ENCODE measurements at places on chromosomes 6 and 20.
A peak's percentile ranks its signal among the peaks of the same experiment; 100 is the strongest.

DNA sequence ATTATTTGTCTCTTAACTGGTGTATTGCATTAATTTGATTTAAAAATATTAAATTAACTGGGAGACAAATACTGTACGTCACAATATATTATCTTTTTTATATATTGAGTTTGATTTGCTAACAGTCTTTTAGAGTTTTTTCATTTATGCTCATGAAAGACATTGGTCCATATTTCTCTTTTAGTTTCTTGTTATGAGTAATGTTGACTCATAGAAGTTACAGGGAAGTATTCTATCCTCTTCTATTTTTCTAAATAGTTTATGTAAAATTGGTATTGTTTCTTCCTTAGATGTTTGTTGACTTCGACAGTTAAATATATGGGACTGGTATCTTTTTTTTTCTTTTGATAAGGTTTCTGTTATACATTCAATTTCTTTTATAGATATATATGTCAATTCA, 1115.6 kb upstream of the CITED2 start:
- DNase-seq = no peak

DNA sequence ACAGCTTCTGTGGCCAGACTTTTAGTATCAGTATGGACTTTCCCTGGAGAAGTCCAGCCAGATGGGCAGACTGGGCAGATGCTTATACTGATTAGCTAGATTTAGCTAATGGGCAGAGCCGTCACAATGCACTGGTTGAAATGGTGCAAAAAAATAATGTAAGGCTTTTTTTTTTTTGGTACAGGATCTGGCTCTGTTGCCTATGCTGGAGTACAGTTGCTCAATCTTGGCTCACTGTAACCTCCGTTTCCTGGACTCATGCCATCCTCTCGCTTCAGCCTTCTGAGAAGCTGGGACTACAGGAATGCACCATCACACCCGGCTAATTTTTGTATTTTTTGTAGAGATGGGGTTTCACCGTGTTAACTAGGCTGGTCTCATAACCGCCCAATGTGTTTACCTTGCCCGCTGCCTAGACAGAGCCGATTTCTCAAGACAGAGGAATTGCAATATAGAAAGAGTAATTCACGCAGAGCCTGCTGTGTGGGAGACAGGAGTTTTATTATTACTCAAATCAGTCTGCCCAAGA, 16.4 kb upstream of the KIFC1 start:
- peak; percentile 64 for DNase-seq

DNA sequence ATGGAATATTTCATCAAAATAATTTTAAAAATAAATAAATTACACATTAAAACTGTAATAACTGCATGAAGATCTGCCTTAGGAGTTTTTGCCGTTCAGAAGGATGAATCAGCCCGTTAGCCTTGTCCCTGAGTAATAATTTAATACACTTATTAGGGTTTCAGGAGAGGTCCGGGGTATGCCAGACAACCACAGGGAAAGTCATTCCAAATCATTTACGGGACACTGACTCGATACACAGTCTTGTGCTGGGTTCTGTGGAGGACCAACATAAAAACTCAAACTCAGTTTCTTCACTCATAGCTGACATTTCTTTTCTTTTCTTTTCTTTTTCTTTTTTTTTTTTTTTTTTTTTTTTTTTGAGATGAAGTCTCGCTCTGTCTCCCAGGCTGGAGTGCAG, 735 bp upstream of the LY6G6F start:
- no peak for DNase-seq

DNA sequence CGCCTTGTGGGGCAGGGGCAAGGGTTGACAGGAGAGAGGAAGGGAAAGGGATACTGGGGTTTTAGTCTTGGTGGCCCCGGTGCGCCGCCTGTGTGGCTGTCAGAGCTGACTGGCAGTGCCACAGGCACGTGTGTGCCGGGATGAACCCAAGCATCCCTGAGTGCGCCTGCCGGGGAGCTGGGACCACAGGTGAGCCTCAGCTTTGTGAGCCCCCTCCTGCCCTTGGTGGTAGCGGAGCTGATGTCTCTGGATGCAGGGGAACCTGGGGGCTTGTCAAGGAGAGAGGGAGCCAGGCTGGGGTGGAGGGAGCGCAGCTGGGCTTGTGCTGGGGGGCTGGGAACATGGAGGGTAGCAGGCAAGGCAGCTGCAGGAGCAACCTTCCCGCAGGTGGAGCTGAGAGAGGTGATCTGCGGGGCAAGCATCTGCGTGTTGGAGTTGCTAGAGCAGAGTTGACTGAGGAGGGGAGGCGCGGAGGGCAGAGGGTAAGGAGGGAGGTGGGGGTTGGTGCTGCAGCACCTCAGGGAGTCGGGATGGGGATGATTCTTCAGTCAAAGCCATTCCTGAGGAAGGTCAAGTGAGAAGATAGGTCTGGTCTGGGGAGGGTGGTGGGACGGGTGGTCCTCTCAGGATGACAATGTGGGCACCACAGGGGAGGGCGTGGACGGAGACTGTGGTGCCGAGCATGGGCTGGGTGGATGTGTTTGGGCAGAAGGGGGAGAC, 28.1 kb downstream of the PYGB start:
- DNase-seq = no peak

DNA sequence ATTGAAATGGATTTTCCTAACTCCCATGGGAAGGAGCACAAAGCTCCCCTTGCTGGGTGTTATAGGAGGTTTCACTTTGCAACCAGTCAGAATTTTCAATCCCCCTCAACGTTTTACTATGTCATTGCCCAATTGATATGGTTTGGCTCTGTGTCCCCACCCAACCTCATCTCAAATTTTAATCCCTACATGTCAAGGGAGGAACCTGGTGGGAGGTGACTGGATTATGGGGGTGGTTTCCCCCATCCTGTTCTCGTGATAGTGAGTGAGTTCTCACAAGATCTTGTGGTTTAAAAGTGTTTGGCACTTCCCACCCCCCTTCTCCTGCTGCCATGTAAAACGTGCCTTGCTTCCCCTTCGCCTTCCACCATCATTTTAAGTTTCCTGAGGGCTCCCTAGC, 62.9 kb downstream of the ZMYND8 start:
- no peak for DNase-seq

DNA sequence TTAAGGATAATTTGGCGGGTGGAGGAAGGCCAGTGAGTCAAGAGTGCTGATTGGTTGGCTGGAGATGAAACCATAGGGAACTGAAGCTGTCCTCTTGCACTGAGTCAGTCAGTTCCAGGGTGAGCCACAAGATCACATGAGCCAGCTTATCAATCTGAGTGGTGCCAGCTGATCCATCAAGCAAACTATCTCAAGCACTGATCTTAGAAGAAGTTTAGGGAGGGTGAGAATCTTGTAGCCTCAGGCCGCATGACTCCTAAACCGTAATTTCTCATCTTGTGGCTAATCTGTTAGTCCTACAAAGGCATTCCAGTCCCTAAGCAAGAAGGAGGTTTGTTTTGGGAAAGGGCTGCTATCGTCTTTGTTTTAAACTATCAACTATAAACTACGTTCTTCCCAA, 954.3 kb downstream of the KIF16B start:
- DNase-seq = no peak

GRCh38 chr6:113994934-113995342, 24.0 kb upstream of the HDAC2 start:
- DNase-seq = peak; percentile 96

- DNase-seq = no peak
Observed at GRCh38 chr6:6834356-6835222, 246.1 kb downstream of the LY86 start.

DNA sequence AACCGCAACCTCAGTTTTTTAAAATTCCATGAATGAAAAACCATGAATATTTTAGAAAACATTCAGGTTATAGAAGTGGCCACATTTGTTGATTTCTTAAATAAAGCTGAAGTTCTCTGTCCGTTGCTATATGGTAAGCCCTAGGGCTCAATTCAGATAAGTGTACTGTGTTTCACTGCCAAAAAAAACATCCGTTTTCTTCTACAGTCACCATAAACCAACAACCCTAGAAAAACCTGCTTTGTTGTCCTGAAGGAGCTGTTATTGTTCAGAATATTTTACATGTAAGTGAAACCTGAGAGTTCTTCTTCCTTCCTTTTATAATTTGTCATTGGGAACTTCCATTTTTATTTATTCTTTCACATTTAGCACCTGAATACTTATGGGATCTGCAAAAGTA, 274.1 kb downstream of the TFAP2A start:
- DNase-seq = no peak

DNA sequence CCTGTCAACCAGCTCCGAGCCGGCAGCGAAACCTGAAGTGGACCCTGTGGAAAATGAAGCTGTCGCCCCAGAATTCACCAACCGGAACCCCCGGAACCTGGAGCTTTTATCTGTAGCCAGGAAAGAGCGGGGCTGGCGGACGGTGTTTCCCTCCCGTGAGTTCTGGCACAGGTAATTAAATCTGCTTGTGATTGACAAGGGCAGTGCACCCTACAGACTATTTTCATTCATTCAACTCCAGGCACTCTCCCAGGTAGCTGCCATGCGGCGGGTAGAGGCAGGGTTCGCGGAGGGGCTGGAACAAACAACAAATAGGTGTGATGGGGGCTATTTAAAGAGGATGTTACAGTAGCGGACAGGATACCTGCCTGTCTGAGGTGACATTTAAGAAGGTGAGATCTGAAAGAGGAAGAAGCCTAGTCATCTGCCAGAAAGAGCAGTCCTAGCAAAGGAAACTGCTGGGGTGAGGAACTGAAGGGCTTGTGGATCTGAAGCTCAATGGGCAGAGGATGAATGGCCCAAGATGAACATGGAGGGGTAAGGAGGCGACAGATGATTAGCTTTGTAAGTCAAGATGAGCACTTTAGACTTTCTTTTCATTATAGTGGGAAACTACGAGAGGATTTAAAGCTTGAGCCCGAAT, 810 bp downstream of the MRPL18 start:
- DNase-seq = no peak

- no peak for DNase-seq
Observed at GRCh38 chr6:168440520-168441433, at the start of gene SMOC2. Gene SMOC2 (plus strand): TSS chr6:168441184. CDS start chr6:168441371, 187 bp downstream.

DNA sequence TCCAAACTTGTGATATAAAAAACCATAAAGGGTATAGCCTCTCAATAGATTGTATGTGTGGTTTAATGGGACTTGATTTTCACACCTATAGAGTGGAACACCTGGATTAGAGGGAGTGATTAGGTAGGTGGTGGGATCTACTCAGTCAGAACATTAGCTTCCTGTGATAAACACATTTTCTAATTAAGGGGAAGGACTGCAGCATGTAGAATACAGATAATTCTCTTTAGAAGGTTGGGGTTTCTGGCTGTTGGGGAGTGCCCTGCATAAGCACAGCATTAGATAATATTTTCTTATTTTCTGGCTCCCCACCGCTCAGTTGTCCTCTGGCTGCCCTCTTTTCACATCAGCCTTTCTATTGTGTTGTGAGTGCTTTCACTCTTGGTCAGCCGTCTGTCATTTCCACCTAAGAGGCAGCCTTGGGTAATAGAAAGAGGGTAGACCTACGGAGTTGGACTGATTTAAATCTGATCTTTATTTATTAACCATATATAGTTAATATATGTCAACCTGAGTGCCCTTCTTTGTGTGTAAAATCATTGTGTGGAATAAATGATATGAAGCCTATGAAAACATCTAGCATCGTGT, 8.0 kb downstream of the CSE1L start:
- DNase-seq = no peak

GRCh38 chr20:18543932-18544331, 23.3 kb upstream of the SMIM26 start:
- no peak for DNase-seq

- no peak for DNase-seq
Observed at GRCh38 chr6:141969201-141969600, 163.5 kb upstream of the GJE1 start.

- no peak for DNase-seq
Observed at GRCh38 chr6:43938178-43939105, 168.4 kb downstream of the VEGFA start.

GRCh38 chr6:47044397-47044796, 2.3 kb upstream of the ADGRF1 start:
- no peak for DNase-seq

- DNase-seq = no peak
Observed at GRCh38 chr20:23080521-23080920, 5.6 kb downstream of the CD93 start.

DNA sequence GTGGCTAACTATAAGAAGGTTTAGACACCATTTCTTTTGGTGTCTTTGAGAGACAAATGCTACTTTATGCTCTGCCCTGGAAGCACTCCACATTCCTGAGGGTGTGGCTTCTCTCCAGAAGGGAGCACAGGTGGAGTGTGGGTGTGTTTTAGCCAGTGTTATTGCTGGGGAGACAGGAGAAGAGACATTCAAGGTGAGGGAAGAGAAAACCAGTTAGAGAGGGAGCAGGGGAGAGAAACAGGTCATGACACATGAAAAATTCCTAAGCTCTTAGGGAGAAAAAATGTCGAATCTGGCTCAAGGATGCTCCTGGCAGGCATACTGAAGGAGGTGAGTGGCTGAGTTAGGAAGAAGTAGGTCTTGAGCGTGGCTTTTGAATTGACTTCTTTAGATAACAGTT, 292.8 kb downstream of the CLIC5 start:
- no peak for DNase-seq

DNA sequence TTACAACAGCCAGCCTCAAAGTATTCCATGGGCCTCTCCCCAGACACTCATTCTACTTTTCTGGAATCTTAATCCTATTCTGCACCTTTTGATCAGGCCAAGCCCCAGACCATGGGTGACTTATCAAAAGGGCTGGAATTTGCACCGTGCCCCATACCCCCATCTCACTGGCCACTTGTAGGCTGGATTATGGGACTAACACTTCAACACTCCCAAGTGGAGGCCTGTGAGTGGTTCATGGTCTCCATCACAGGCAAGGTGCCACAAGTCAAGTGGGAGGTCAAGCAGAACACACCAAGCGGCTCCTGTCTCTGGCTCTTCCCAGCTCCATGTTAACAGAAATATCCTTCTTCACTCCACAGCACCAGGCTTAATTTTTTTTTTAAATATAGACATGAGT, 212.3 kb upstream of the HEY2 start:
- no peak for DNase-seq

DNA sequence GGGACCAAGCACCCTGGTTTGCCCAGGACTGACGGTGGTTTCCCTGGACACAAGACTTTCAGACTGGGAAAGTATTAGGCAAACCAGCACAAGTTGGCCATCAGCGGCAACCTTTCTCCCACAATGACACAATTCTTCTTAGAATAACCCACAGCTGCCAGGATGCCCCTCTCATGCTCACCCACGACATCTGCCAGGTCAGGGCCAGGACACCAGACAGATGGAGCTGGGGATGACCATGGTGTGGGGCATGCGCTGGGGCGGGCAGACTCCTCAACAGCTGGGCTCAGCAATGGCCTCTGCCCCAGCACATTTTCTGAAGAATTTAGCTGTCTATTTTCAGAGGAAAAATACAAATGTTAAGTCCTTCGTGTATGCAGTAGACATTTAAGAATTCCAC, 226.4 kb downstream of the FNDC1 start:
- no peak for DNase-seq

GRCh38 chr20:14488212-14488611, 150.8 kb upstream of the FLRT3 start:
- no peak for DNase-seq

- DNase-seq = no peak
Observed at GRCh38 chr6:154363821-154364220, 7.2 kb upstream of the IPCEF1 start.

DNA sequence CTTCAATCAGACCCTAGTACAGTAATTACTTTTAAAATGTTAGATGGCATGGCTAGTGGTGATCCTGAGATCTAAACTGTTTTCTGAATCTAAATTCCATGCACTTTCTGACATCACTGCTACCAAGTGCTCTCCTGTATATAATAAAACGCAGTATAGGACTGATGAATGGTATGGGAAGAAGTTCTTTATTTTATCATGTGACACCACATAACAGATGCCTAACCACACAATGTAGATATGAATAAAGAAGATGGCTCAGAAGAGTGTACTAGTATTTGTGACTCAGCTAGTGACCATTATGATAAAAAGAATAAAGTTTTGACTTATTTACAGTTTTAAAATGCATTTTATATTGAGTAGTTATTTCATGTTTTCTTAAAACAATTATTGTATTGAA, 8.5 kb downstream of the NDUFAF4 start:
- no peak for DNase-seq

All from Ammon's horn (tissue), 1 donor.